ENCODE measurements at places on chromosomes 3 and 15. TPM values are rescaled to one million over a fixed set of nuclear protein-coding genes. Genes with fewer than 3 reads are reported as not detected.

- no peak for DNase-seq
These were observed 81.4 kb downstream of the IL12A start for GRCh38 chr3:160069986-160070385.

The SLC6A11 gene
- total RNA-seq = not detected

DNA sequence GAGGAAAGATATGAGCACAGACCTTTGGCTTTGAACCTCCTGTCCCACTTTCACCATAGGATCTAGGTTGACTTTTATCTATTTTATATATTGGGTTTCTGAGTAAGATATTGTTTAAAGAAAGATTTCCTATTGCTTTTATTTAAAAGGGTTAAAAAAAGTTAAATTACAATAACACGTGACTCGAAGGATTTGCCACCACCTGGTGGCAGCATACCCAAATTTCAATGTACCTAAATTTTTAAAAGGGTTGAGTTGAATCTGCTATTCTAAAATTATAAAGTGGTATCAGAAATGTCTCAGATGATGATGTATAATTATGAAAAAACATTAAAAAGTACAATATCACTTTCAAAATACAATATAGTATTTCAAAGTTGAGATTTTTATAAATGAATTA, 368.4 kb downstream of the MECOM start:
- DNase-seq = no peak

The CPN2 gene
- not detected for total RNA-seq

DNA sequence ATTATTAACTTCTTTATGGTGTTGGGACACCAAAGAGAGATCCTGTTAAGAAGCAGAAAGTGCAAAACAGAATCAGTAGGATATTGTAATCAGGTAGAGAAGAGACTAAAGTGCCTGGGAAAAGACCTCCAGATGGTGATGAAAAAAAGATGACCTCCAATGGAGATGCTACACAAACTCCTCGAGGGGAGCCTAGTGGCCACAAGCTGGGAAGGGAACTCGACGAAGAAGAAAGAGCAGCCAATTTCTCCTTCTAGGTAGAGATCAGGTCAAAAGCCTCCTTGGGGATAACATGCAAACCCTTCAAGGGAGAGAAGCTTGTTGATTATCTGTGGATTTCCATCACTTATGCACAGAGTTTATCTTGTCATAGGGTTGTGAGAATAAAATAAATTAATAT, 647.6 kb downstream of the ROBO2 start:
- no peak for DNase-seq

The SHC4 gene
- total RNA-seq = 9.7 TPM

GRCh38 chr15:42070976-42071350, 23.4 kb downstream of the PLA2G4D start:
- no peak for DNase-seq

DNA sequence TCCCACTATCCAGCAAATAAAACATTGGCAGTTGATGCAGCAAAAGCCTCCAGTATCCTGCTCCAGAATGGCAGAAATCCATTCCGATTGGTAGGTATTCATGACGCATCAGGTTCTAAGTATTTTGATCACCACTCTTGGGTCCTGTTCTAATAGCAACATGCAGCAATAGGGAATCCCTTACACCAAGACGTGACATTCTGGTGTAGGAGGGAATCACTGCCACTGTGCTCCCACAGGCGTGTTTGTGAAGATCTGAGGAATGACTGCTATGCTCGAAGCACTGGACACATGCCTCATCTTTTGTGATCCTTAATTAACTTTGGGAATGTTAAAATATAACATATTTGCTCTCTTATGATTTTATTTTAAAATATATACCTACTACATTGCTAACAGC, 552.9 kb downstream of the MECOM start:
- no peak for DNase-seq

- DNase-seq = peak; percentile 24
These were observed 17.1 kb downstream of the PRR23E start for GRCh38 chr3:127209840-127210653.

GRCh38 chr3:176522436-176522835, 674.8 kb downstream of the TBL1XR1 start:
- no peak for DNase-seq

DNA sequence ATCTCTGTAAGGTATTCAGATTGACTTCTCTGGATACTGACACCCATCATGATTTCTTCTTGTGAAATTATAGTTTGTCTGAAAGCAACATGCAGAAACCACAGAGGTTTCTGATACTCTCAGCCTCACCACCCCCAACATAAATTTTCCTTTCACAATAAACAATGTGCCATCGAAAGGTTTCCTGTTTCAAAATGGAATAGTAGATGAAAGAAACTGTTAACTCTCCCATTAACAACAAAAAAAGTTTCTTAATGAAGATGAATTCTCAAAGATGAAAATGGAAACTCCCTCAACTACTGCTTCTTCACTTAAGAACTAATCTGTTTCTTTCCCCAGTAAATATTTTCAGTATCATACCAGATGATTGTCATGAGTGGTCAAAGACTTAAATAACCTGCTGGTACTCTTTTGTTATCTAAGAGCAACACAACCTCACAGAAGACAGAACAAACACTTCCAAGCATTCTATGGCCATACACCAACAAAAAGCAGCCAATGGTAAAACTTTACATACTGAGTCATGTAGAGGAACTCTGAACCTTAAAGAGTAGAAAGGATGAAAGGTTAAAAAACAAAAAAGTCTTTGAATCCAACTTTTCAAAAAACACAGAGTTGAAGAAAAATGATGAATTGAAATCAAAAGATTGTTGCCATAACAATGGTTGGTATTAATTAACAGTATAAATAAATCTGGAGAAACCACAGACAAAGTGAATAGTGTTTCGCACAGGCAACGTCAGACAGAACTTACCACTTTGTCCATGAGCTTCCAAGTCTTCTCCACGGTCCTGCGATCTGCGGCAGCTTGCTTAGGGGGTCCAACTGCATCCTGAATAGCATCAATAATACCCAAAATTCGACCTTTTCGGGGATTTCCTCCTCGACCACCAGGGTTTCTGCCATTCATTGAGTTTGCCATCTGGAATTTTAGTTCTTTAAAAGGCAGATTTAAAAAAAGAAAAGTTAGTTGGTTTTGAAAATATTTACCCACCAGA, 1.9 kb downstream of the CBLB start:
- DNase-seq = no peak

- DNase-seq = no peak
These were observed 287.7 kb upstream of the NR2F2 start for GRCh38 chr15:96042734-96043224.

The LYZL4 gene
- not detected for total RNA-seq

GRCh38 chr3:171620825-171621434, 160.7 kb upstream of the TNIK start:
- DNase-seq = no peak

DNA sequence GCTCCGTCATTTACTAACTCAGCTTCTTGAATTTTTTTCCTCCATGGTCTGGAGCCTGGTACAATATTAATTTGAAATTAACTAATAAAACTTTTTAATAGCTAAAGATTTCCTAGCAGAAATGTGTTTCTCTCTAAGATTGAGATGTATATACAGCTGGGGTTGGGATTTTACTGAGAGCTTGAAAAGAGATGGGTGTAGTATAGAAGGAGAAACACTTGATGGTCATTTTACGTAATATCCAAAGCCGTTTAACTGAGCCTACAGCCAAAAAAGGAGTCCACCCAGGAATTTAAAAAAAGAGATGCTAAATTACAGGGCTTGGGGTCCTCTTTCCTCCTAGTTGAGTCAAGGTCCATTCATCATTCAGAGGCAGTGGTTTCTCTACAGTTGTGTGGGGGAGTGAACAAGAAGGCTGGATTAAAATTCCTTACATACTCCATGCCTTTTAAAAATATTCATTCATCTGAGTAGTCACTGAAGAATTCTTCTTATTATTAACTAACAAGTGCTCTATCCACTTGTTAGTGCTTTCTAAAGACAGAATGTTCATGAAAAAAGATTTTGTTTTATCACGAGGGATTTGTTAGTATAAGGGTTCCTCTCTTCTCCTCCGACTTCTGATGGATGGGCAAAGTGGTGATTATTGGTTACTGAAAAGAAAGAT, 255.3 kb upstream of the IL12A start:
- no peak for DNase-seq

GRCh38 chr3:102510663-102511062, 75.8 kb downstream of the ZPLD1 start:
- no peak for DNase-seq

DNA sequence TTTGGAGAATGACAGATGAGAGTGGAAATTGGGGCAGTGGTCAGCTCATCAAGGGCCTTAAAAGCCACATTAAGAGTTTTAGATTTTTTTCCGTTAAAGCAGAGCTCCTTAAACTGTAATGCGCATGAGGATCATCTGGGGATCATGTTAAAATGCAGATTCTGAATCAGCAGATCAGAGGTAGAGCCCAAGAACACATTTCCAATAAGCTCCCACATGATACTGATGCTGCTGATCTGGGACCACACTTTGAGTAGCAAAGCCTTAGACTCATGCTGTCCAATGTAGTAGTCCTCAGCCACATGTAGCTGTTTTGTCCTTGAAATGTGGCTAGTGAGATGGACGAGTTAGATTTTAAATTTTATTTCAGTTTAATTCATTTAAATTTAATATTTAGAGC, 26.3 kb upstream of the POMGNT2 start:
- no peak for DNase-seq

GRCh38 chr15:31502541-31503229, 176.1 kb downstream of the KLF13 start:
- DNase-seq = peak; percentile 35

The KNG1 gene
- not detected for total RNA-seq

The LRRC15 gene
- 3.0 TPM for total RNA-seq

- DNase-seq = no peak
These were observed 692 bp downstream of the UBE2E2 start for GRCh38 chr3:23203708-23204330.

GRCh38 chr3:186509423-186509822, 34.8 kb downstream of the CRYGS start:
- DNase-seq = no peak

The ACTRT3 gene
- total RNA-seq = 2.4 TPM

DNA sequence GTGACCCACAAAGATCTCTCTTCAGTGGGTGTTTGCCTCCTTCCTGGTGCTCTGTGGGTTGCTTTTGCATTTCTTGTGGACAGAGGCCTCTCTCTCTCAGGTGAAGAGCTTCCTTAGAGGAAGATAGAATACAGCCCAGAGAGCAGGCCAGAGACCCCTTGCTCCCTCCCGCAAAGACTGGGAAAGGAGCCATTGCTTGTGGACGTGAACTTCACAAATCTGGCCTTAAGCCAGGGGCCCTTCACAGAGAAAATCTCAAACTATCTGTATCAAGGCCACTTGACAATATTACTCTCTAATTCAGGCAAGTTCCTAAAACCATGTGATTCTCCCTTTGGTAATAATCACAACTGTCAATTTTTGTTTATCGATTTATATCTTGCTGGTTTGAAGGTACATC, 30.4 kb upstream of the CLK3 start:
- DNase-seq = no peak

DNA sequence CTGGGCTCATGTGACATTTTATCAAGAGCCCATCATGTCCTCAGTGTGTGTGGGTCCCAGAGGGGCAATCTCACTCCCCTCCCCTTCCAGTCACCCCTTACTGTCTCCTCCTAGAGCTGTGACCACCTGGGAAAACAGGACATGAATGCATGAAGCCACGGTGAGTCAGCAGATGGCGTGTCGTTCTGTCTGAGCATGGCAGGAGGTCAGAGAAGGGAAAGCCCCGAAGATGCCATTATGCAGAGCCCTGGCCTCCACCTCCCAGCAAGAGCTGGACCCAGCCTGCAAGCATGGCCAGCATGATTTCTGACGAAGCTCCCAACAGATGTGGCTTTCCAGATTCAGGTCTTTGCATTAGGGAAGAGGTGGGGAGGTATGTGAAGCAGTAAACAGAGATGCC, 118.5 kb downstream of the TLE3 start:
- DNase-seq = no peak

- no peak for DNase-seq
These were observed 87.3 kb downstream of the SMAD6 start for GRCh38 chr15:66789029-66790025.

DNA sequence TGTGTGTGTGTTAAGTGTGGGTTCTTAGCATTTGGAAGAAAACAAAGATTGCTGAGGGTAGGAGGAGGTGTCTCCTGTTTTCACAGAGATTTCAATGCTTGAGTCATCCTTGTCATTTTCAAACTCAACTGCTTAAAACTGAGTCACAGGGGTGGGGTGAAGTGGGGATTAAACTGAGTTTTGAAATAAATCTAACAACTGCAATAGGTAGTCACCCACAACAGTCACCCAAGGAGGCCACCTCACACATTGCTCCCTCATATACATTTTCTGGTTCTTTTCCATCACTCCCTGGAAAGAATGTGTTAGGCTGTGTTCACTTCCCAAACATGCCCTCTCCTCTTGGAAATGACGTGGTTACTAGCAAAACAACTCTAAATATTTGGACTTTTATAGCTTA, 187.7 kb upstream of the CMC1 start:
- DNase-seq = no peak

GRCh38 chr3:187987924-187988323, 166.0 kb upstream of the LPP start:
- no peak for DNase-seq

The ATP8B4 gene
- 21.1 TPM for total RNA-seq

DNA sequence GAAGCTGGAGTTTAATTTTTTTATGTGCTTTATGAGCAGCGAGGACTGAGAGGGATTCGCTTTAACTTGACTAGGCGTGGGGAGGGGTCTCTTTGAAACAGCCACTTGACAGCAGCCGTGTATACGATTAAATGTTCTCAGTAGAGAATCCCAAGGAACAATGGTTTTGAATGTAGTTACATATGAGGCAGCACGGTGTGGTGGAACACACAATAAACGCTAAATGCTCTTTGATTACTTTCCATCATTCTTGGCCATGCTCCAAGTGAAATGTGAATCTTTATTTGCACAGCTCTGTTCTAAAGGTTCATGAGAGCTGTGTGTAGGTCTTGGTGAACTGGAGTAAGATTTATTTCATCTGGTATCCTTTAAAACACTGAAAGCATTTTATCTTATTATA, 251.4 kb upstream of the TGFBR2 start:
- no peak for DNase-seq

Measured in posterior vena cava (tissue), 2 donors.